GF-D8 (cell line): ENCODE measurements at places on chromosomes 2 and 18.
A peak's percentile ranks its signal among the peaks of the same experiment; 100 is the strongest.

DNA sequence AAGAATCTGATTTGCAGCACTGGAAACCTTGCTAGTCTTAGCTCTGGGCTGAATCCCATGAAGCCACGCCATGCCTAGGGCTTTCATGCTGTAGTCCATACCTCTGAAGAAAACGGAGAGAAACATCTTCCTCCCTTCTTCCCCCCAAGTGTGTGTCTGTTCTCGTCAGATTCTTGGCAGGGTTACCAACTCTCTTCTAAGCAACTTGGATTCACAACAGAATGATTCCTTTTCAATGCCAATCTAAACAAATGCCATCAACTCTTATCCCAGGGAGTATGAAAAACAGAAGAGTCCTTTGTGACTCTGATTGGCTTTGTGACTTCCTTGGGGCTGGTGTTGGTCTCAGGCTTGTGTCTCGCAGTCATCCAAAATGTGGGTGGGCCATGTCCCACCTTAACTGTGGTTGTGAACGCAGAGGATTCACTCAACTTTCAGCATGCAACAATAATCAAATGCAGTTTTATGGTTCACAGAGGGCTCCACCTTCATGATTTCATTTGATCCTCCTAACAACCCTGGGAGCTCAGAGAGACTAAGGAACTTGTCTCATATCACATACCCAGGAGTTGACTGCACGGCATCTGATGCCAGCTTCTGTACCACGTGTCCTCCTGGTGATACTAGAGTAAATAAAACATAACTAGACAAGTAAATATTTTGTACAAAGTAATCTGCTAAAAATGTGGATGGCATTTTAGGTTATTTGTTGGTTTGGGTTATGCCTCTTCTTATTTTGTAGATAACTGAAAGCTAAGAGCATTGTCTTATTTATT is 186.0 kb upstream of the TNP1 start:
- no peak for DNase-seq

- DNase-seq = no peak
These were observed 267.9 kb downstream of the NYAP2 start for GRCh38 chr2:225667445-225667844.

GRCh38 chr2:207231967-207232366 is 66.2 kb upstream of the KLF7 start:
- DNase-seq = no peak

DNA sequence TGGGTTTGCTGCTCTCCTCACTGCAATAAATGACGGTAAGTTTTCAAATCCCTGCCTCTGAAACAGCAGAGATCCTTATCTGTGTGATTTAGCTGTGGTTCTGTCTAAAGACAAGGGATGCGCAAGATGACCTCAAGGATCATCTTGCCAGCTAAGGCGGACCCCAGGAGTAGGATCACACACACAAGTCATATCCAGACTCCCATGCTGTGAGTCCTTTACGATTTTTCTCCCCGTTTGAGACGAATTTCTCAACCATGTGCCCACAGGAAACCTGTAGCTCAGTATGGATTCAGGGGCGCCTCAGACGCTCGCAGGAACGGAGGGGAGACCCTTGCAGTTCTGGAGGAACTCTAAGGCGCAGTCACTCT is 11.1 kb upstream of the DCTN1 start:
- no peak for DNase-seq

- DNase-seq = no peak
These were observed 175.6 kb downstream of the SEPTIN10 start for GRCh38 chr2:109438146-109438545.

- peak; percentile 47 for DNase-seq
These were observed 97.4 kb upstream of the STK17B start for GRCh38 chr2:196268538-196269338.

GRCh38 chr2:1652034-1652790 is 92.1 kb downstream of the PXDN start:
- DNase-seq = no peak

DNA sequence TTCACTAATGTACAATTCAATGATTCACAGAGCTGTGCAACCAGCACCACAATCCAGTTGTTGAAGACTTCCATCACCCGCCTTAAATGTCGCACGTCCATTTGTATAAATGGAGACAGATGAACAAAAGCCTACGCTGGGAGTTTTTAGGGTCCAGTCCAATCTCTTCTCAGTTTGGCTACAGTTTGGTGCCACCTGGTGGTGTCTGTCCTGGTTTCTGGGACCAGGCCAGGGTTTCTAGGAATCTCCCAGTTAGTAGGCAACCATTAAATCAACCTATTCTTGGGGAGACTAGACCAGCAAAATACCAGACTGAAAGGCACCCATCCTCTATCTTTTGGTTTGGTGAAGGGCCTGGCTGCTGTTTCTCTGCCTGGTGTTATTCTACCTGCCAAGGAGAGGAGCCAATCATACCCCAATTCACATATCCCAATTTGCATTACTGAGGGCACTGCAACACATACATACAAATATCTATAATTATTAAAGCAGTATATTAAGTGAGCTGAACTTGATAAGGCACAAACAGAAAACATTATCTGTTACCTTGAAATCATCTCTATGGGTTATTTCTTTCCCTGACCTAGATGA is 3.2 kb upstream of the DDX1 start:
- DNase-seq = no peak

DNA sequence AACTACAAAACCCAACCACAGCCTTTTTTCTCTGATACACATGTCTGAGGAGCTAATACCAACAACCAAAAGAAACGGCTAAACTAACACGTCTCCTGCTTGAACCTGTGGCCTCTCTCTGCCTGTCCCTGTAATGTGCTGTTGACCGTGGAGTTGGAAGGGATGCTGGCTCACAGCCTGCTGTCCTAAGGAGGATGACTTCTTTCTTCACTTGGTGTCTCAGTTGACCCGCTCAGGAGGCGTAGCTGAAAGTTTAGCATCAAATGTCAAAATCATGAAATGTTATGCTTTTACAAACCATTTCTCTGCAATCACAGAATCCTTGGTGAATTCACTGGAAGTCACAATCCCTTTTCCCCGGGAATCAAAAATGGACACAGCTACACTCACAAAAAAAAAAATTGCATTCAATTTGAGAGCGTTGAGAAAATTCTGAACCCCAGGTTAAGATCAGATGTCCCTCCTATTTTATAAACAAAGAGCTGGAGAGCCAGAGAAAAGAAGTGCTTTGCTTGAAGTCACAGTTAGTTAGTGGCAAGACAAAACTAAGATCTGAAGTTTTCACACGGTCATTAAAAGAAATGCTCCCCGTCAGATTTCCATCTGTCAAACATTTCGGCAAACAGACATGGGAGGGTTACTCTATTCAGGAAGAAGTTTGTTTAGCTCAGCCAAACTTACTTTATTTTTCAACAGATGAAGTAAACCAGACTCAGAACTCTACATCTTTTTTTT is 74.3 kb downstream of the IRS1 start:
- no peak for DNase-seq

- no peak for DNase-seq
These were observed 36.2 kb downstream of the MTCL1 start for GRCh38 chr18:8741532-8741931.

- no peak for DNase-seq
These were observed 190.6 kb downstream of the TDRD15 start for GRCh38 chr2:21314322-21314835.

- DNase-seq = no peak
These were observed 22.9 kb upstream of the YWHAQ start for GRCh38 chr2:9653485-9654271.

- DNase-seq = no peak
These were observed 240.7 kb downstream of the WDR7 start for GRCh38 chr18:56891870-56892269.

DNA sequence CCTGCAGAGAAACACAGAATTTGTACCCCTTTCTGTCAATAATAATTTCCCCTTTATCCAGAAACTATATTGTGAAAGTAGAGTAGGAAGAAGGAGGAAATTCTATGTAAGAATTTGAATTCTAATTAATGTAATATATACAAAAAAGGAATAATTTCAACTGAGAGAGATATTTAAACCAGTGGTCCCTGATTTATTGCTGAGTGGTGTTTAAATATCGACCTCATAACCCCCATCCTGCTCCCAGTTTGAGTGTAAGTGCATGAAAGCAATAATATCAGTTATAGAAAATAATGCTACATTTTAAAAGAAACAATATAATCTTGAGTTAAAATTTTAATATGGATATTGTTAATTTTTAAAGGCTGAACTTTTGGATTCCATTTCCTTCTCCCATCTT is 286.2 kb upstream of the REG3G start:
- no peak for DNase-seq

DNA sequence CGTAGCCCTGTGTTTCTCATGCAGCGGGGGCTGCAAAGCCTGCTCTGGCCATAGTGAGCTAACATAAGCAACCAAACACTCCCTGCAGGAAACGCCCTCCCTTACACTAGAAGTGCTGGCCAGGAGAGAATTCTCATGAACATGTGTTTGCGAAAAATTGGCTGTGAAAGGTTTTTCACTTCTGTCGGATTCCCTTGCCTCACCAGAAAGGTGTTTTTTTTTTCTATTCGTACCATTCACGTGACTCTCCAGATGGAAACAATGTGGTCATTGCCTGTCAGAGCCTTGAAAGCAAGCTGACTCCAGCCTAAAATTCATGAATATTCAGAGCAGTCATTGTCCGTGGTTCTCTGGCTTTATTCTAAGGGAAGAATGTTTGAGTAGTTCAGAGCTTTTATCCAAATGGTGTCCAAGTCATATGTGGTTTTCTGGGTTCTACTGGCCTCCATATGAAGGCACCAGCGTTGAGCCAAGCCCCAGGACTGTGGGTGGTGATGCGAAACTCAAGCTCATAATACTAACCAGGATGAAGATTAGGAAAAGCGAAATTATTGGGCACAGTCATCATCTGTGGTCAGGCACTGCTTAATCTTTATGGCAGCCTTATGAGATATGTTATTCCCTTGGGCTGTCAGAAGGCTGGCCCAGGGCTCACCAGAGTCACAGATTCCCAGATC is 236.4 kb downstream of the ALPK2 start:
- DNase-seq = no peak

DNA sequence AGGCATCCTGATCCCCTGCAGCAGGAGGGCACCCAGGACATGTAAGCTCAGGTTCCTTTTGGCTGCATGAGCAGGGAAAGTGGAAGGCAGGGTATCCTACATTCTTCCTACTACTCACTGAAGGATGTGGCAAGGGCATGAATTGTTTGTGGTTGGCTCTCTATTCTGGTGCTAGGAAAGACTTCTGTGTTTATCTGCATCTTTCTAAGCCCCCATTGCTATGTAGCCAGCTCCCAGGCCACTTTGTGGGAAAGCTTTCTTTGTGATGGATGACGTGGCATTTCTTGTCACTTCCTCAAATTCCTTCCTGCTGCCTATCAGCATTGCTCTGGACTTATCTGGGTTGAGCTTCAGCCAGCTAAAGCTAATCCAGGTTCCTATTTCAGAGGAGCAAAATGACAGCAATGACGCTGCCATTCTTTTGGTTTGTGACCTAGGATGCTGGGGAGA is 46.2 kb downstream of the MEIS1 start:
- DNase-seq = peak; percentile 67

- DNase-seq = no peak
These were observed 101.2 kb downstream of the KCTD18 start for GRCh38 chr2:200408428-200409316.

- DNase-seq = no peak
These were observed 615 bp downstream of the ADNP2 start for GRCh38 chr18:80109676-80110078.

DNA sequence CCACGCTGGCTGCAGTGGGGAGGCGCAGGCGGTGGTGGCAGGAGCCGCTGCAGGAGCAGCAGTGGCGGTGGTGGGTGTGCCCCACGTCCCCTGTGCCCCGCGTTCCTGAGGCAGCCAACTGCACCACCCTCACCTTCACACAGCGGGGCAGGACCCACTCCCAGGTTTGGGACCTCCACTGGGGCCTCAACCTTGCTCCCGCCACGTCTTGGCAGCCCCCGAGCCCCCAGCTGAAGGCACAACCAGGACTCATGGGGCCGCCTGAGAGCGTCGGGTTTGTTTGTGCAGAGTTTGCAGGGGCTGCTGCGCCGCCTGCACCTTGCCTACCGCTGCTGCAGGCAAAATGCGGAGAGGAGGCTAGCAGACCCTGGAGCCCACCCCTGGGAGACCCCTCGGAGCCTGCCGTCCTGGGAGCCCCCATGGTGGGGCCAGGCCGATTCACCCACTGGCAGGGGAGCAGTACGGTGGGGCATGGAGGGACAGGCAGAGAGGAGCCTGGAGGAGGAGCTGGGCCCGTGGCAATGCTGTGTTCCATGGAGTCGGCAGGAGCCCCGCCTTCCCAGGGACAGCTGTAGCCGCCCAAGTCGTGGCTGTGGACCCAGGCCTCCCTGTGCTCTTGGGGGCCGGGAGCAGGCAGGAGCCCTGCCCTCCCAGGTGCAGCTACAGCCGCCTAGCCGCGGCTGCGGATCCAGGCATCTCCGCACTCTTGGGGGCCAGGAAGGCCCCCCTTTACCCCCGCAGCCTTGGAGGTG is 14.7 kb upstream of the EML6 start:
- no peak for DNase-seq

DNA sequence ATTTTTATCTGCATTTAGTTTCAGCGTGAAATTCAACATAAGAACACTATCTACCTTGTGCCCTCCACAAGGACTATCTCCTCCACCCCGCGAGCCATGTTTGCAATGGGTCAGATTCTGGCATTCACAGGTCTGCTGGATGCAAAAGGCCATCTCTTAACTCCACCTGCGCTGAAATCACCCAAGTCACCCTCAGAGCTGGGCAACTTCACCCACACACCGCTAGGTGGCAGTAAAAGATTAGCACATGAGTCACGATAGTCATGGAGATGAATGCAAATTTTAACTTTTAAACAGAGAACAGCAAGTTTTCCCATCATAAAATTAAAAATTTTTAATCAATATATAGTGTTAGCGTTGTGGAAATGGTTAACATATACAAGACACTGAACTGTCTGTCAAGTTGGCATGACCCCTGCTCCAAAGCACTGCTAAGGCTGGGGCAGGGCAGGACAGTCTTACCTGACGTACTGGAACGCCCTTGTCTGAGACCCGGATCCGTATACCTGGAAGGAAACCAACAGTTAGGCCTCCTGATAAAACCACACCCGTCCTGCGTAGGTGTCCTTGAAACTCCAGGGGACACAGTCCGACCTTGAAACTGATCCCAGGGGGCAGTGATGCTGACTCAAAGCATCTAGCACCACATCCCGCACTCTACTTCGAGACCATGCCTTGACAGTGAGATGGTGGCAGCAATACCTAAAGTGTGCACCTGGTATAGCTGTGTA is 89.6 kb downstream of the UXS1 start:
- DNase-seq = no peak

DNA sequence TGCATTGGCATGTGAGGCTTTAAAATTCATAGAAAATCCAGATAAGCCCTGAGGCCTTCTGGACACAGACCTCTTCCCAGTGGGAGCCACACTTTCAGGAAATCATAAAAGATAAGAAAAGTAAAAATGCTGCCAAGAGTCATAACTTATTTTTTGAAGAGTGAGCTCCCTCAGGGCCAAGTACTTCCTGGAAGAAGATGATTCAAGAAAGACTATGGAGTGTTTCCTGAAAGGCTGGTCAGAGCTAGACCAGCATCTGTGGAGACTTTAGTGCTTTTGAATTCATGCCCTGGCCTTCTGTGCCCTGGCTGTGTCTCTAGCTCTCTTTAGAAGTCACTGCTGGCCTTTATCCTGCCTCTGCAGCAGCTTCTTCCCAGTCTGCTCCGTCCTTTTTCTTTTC is 6.4 kb upstream of the XDH start:
- no peak for DNase-seq
